ENCODE measurements at places on chromosomes 4 and X.

- peak; percentile 33 for DNase-seq
These were observed 102.6 kb downstream of the PHEX start for GRCh38 chrX:22134681-22135080.

- DNase-seq, result peak; percentile 79
These were observed 665 bp downstream of the TIGD2 start for GRCh38 chr4:89111833-89112563.

DNA sequence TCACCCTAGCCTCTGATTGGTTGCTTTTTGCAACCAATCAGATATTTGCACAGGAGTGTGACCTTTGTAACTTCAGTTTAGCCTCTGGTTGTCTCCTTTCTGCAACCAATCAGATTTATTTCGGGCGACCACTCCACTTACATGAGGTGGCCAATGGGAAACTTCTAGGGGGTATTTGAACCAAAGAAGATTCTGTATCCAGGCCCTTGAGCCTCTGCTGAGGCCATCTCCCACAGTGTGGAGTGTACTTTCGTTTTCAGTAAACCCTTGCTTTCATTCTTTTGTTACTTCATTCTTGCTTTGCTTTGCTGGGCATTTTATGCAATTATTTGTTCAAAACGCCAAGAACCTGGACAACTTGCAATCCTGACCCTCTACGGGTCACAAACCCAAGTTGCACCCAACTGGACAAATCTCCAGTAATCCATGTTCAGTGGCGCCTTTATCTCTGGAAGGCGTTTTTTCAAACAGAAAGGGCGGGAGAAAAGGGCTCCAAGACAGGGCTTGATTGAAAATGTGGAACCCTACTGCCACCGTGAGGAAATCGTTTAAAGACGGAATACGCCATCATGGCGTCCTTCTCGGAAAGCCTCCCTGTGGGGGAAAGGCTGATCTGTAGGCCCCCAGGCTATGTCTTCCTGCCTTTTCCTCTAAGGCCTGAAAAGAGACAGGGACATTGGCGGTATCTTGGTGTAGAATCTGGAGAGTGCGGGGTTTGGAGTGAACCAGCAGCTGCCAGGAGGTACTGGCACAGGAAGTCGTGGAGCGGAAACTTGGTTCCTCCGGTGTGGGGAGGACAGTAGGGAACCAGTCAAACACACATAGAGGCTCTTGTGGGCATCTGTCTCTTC is 184.6 kb downstream of the OR13H1 start:
- DNase-seq, result no peak

DNA sequence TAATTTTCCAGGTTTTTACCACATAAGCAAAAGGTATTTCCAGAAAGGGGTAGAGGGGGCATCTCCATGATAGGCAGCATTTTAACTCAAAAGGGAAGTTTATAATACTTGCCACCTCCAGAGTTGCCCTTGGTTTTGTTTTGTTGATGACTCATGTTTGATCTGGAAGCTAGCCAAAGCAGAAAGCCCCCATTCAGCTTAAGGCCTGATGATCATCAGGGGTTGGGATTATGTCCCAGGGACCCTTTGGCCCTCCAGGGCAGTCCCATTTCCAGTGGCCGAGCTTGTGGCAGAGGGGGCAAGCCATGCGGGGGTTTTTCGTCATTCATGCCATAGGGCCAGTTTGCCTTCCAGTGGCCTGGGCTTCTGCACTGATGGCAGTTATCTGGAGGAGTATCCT is 143.0 kb upstream of the PLAC1 start:
- DNase-seq, result no peak

DNA sequence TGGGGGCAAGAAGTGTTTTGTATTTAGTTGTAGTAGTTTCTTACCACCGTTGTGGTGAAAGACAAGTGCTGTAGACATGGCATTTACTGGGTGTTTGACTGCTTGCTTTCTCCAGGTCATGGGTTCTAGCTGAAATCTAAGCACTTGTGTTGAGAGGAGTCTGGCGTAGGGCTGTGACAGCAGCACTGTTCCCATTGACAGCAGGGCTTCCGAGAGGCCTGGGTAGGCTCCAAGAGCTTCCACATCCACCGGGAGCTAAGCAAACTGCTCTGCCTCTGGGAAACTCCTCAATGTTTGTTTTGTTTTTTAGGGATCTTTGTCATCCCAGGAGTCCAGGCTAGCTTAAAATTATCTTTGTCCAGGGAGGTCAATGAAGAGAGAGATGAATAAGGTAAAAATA is 44.3 kb downstream of the BMPR1B start:
- no peak for DNase-seq

GRCh38 chr4:6701371-6701770 is 7.7 kb downstream of the S100P start:
- no peak for DNase-seq

DNA sequence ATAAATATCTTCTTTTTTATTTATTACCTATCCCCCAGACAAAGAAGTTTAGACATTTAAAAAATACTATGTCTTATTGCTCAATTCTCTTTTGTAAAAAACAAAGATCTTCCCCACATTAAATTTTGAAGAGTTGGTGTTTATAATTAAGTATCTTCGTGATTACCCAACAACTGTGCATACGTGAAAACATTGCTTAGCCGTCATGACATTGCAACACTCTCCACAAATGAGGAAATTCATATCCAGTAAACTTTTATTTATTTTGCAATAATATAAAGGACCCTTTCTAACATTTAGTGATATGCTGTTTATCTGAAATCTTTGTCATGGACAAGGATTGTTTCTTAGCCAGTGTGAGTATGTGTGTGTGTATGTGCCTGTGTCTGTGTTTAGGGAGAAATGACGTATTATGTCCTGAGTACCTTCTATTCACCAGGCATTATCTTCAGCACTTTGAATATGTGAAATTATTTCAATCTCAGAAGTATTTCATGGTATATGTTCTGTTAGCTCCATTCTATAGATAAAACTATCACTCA is 26.1 kb upstream of the EREG start:
- no peak for DNase-seq

DNA sequence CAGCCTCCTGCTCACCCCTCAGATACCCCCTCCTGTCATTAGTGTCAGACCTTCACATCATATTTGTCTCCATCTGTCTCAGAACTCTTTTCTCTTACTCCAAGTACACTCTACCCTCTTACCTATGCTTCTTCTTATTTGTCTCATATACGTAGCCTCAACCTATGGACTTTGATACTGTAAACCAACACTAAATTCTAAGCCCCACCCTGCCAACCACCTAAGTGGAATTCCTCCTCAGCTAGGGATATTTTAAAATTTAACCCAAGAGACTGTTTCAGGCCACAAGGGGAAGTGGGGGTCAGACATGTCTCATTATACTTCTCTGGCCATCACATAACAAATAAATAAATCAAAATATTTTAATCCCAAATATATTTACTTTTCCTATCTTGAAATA is 778.1 kb upstream of the GRID2 start:
- no peak for DNase-seq

DNA sequence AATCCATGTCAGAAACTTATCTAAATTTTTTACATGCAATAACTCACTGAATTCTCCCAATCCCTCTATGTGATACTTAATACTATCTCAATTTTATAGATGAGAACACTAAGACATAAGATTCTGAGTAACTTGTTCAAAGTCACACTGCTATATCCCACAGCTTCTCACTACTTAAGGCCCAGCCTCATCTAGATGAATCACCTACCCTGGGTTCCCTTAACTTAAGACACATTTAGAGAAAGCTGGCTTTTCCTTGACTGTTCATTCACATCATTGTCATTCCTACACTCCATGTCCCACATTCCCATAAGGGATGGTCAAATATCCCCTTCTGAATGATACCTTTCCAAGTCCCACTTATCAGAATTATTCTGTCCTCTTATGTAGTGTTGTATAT is 21.0 kb downstream of the TNIP3 start:
- DNase-seq, result no peak
